ENCODE measurements at places on chromosomes 2 and 18.

GRCh38 chr2:149446748-149447147 is 116.4 kb downstream of the LYPD6 start:
- DNase-seq: peak; percentile 17

DNA sequence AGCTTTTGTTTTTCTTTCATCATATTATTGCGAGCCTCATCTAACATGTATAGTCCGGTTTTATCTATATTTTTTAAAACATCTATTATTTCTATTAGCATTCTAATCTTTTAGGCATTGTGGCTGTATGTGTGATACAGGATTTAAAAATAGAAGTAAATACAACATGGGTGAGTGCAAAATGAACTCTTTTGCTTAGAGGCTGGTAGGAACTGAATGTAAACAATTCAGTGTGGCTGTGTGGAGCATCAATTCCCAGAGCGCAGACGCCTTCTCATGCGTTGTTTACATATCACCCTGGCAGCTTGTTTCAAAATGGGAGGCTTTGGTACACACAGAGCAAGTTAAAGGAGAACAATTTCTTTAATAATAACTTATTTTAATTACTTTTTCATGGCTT is 836 bp downstream of the DTNA start:
- peak; percentile 75 for DNase-seq

DNA sequence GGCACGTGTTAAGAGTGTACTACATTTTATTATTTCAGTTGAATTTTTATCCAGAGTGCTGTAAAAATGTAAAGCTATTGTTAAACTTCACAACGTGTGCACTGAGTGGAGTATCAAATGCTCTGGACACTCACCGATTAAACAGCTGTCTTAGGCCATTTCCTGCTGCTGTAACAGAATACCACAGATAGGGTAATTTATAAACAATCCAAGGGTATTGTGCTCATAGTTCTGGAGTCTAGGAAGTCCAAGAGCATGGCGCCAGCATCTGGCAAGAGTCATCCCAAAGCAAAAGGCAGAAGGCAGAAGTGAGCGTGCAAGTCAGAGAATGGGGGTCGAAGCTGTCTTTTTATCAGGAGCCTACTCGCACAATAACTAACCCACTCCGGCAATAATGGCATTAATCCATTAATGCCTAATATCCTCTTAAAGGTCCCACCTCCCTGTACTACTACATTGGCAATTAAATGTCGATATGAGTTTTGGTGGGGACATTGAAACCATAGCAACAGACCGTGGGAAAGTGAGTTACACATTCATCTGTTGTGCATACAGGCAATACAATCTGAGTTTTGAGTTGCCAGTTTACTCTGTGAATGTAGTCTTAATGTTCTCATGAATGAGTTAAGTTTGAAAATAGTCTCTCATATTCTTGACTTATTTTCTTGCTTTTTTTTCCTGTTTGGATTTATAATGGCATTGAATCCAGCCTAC is 64.8 kb downstream of the ARMC9 start:
- DNase-seq: no peak

DNA sequence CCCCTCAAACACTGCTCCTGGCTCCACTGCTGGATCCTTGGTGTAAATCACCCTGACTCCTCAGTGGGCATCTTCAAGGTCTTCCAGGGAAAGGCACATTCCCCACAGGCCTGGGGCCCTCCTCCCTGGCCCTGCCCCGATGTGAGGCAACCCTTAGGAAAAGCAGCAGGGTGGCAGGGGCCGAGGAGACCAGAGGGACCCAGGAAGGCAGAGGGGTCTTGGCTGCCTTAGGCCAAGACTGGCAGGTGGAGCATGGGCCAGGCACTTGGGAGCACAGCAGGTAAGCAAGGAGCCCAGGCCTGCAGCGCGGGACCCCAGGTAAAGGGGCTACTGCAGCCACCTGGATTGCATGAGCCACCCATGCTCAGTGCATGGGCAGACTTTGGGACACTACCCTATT is 96.9 kb downstream of the GYPC start:
- DNase-seq: no peak

- no peak for DNase-seq
Observed at GRCh38 chr2:205932861-205933260, 153.1 kb downstream of the INO80D start.

GRCh38 chr2:223632826-223633225 is 30.7 kb upstream of the SCG2 start:
- DNase-seq: no peak

GRCh38 chr18:64674694-64675093 is 525.8 kb upstream of the LINC00305 start:
- no peak for DNase-seq

DNA sequence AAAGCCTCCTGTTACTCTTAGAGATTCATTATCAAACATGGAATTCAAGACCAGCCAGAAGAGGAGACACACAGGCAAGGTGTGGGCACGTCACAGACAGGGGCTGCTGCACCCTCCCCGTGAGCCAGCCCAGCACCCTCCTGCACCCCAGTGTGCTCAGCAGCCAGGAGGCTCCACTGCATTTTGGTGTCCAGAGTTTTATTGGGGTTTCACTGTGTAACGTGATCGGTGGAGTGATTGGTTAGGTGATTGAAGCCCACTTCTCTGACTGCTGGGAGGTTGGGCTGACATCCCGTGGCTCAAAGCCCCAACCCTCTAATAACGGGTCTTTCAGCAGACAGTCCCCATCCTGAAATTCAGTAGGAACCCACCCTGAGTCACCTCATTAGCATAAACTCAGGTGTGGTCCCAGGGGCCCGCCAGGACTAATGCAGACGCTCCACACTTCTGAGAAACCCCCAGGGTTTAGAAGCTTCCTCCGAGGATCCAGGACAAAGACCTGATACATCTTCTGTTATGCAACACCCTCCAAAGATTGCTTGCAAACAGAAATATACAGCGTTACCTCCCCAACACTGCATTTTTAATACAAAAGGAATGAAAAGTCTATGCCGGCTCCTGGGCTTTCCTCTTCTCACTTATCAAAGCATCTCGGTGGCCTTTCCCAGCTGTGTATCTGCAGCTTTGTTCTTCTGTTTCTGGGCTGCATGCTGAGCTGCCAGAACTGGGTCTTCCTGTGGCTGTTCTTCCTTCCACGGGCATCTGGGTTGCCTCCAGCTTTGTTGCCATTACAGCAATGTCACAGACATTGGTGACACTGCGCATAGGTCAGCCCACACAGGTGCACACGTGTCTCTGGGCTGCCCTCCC is 43.7 kb upstream of the SNED1 start:
- DNase-seq: no peak

DNA sequence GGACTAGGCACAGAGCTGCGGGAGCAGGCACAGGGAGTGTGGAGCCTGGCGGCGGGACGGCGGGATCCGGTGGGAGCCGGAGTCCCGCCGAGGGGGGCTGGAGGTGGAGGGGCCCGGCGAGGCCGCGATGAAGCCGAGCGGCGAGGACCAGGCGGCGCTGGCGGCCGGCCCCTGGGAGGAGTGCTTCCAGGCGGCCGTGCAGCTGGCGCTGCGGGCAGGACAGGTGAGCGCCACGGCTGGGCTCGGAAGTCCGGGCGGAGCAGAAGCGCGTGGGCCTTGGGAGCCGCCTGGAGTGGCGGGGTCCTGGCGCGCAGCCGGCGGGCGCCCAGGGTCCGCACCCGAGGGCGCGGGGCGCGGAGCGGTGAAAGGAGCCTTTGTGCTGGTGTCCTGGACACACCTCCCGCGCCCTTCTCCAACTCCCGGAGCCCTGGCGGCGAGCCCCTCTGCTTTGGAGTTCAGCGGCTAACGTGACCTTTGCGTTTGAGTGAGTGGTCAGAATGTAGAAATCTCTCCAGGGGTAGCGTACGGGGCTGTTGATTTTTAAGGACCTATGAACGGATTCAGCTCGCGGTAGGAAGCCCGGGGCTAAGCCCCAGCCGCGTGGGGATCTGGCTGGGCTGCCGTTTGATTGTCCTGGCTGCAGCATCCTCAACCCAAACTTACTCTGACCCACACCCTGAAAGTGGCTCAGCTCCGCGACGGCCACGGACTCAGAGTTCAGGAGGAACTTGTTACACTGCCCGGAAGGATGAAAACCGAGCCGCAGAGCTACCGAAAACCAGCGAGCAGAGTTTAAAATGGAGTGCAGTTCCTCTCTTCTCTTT is 448 bp downstream of the IMPA2 start:
- peak; percentile 44 for DNase-seq
